ENCODE measurements at places on chromosomes 11 and 22.

DNA sequence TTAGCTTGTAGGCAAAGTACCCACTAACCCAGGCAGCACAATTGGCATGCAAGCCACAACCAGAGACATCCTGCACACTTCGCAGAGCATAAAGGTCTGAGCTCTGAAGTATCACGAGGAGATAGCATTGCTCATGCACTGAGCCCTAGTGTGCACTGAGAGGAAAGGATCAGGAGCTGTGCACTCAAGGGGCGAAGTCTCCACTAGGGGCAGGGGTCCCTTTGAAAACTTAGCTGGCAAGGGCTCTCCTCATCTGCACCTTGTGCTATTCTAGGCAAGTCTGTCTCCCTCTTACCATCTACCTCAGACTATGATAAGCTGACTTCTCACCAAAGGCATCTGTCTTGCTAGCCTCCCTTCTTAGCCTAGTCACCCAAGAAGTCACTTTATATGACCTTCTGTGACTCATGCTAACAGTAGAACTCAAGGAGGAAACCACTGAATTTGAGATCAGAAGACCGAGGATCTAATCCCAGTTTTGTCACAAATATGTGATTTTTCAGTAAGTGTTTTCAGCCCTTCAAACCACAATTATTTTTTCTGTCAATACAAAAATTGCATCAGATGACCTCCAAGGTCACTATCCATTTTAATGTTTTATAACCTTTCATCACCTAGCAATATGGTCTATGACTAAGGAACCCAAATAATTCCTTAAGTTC is 1078.0 kb downstream of the NTM start:
- no peak for DNase-seq

GRCh38 chr11:66083767-66084166 is 13.7 kb downstream of the PACS1 start:
- no peak for DNase-seq

DNA sequence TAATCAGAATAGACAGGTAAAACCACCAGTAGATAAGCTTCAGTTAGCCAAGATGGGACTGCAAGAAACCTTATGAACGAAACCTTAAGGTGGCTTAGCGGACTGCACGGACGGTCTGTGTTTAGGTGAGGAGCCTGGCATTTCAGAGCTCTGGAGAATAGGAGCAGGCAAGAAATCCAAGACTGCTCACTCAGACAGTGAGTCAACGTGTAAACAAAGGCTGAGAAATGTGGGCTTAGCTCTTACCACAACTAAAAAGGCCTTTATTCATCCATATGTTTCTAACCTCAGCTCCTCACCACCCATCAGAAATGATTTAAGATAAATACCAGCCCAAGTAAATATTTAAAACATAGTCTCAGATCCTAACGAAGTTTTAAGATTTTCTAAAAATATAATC is 657.7 kb downstream of the OPCML start:
- DNase-seq: no peak

DNA sequence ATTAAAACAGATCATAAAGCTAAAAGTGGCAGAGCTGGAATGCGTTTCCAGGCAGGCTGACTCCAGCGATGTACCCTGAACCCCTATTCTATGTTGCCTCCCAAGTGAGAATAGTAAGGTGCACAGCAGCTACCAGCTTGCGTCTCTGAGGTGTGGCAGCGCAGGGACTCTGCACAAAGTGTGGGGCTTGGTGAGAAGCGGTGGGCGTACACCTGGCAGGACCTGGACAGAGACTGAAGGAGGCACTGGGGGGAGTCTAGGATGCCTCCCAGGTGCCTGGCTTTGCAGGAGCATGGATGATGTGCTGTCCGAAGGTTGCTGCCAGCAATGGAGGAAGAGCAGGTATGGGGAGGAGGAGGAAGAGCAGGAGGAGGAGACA is 42.9 kb downstream of the AMPD3 start:
- no peak for DNase-seq

DNA sequence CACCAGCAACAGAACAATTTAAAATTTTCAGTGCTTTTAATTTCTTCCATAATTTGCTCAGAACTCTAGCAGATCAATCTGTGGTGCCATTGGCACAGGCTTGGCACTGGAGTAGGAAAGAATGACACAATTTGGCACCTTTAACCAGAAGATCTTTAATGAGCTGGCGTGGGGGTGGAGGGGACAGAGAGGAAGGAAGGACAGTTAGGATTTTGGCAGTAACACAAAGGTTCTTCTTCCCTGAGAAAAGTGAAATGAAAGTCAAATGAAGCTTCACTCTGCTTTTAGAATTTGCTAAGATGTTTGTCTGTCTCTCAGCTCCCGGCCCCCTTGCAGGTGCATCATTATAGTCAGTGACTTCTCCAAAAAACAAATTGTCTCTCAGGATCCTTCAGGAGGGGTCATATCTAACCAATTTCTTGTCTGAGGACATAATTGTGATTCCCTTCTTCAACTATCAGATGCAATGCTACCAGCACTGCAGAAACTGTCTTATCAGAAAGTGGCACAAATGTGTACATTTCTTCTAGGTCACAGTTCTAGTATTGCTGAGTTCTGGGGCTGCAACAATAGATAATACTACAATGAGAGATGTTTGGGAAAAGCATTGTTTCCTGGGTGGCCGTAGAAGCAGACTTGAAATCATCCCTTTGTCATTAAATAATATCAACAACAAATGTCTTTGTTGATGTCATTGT is 66.8 kb downstream of the CSTPP1 start:
- peak; percentile 15 for DNase-seq

- no peak for DNase-seq
Measured at GRCh38 chr22:47059701-47060161, 297.3 kb downstream of the TBC1D22A start.

DNA sequence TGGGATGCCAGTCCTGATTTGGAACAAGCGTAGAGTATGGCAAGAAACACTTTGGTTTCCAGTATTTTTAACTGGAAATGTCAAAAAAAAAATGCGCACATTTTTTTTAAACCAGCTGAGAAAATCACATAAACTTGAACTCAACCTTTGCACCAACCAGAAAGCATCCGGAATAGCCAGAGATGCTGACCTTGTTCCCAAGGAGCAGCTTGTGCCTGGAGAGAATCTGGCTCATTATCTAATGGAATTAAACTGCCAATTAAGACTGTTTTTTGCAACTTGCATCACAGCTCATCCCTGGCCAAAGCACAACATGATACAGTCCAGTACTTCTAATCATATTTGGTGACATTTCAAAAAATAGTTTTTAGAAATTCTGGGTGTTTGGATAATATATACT is 8.4 kb upstream of the ETS1 start:
- no peak for DNase-seq

- no peak for DNase-seq
Measured at GRCh38 chr22:25409240-25409639, 155.2 kb upstream of the GRK3 start.

DNA sequence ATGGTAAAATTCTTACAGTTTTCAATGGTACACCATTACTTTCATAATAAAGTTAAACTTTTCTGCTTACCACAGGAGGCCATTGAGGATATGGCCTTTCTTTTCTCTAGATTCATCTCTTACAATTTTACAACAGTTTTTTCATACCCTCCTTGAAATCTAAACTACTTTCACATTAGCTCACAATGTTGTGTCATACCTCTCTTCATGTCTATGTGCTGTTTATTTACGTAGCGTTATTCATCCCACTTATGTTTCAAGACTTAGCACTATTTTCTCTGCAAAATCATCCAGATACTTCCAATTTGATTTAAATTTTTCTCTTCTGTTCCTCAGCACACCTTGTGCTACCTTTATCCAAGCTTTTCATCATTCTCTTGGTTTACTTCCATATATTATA is 123.3 kb downstream of the METTL15 start:
- no peak for DNase-seq

DNA sequence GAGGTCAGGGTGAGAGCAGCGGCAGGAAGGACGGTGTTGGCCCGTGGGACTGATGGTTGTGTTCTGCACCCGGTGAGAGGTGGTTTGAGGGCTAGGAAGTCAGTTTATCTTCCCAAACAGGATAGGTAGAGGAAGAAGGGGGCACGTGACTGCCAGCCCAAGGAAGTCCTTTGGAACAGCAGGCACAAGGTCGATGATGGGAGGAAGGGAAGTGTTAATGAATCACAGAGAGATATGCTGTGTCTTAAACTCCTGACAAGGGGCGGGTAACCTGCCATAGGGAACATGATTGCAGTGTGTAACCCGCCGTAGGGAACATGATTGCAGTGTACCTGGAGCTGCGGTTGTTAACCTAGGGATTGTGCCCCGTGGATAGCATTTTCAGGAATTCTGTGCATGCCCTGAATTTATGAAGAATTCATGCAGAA is 49.0 kb downstream of the PRR5L start:
- no peak for DNase-seq

GRCh38 chr11:111612224-111612623 is 10.0 kb downstream of the SIK2 start:
- no peak for DNase-seq
